ENCODE measurements at places on chromosomes 1 and 21.
A peak's percentile ranks its signal among the peaks of the same experiment; 100 is the strongest.

GRCh38 chr1:241101622-241102021 is 255.4 kb downstream of the RGS7 start:
- DNase-seq, result peak; percentile 11

GRCh38 chr1:41330588-41331545 is 30.4 kb upstream of the FOXO6 start:
- peak; percentile 16 for DNase-seq

GRCh38 chr21:29581393-29581792 is 282.7 kb downstream of the BACH1 start:
- DNase-seq, result no peak

DNA sequence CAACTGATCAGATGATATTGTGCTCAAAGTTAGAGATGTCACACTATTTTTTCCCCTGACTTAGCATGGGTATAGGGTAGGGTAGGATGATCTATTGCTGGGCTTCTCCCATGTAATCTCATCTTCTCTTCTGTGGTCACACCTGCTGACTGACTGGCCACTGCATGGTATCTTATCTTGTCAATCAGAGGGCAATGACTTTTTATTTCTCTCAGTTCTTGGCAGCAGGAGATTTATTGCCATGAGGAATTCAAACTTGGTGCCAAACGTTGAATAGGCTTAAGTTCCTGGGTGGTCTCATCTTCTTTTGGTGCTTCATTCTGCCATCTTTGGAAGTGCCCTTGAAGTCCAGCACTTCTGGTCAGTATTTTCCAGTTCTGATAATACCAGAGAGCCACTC is 226.4 kb upstream of the POGK start:
- no peak for DNase-seq

- DNase-seq, result no peak
These were observed 520 bp upstream of the MR1 start for GRCh38 chr1:181033128-181033798.

GRCh38 chr1:6207075-6207885 is 1.4 kb downstream of the RNF207 start:
- DNase-seq, result no peak
